ENCODE measurements at places on chromosomes 2 and 18. TPM values are rescaled to one million over a fixed set of nuclear protein-coding genes. Genes with fewer than 3 reads are reported as not detected.

DNA sequence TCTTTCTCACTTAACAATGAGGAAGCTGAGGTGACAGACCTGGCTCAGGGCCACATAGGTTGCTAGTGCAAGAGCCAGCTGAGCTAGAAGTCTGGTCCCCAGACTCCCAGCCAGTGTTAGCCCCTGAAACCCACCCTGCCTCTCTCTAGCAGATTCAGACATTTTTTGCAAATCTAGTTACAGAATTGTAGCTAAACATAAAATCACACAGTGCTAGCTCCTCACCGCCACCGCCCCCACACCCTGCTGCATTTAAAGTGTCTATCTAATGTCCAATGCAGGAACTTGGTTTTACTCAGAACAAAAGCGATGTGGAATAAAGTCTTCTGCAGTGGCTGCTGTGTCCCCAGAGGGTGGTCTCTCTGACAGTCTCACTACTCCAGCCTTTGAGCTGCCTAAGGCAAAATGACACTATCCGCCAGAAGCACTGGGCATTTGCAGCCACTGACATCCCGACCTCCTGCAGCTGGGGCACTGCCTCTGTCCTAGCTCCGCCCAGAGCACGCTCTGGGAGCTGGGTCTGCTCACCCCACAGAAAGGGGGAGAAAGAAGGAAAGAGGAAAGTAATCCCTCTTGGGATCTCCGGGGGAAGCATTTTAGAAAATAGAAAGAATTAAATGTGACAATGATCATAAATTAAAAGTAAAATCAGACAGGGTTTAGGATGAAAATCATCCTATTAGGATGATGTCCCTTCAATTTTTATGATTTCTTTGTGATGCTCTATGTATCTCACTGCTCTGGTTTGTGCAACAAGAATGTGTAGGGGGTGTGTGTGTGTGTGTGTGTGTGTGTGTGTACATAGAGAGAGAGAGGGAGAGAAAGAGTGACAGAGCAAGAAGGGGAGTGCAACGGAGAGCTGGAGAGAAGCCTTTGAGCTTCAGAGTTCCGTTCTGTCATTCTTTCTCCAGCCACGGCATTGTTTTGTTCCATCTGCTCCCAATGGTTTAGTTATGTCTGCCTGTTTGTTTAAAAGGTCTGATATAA lies 50.5 kb upstream of the ST8SIA3 start:
- DNase-seq, result no peak

DNA sequence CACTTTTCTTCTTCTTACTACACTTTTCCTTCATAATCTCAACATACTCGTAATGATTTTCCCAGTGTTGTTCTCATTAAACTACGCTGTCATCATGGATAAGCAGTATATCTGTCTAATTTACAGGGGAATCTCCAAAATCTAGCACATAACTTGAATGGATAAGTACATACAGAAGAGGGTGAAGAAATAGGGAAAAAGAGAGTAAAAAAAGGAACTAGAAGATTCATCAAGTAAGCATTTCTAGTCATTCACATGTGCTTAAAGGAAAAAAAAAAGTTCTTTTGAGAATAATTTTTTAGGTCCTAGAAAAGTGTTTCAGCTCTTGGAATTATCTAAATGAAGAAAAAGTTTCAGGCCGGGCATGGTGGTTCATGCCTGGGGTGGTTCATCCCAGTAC lies 51.6 kb downstream of the SRBD1 start:
- DNase-seq, result no peak

DNA sequence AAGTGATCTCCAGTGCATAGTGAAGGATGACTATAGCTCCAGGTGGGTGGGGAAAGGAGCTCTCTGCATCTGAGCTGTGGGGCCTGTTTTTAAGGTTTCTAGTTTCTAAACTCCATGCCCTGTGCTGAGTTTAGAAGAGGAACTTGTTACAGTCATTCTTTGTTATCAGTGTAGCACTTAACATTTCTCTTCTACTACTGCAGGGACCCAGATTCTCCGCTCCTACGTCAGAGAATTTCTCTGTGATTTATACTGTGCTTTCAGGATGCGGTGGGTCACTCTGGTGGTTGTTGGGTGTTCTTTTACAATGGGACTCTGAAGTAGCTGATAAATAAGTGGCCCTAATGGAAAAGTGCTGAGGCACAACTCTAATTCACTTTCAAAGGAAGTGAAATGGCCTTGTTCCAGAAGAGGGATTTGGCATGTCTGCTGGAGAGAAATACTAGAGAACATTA lies 122.0 kb downstream of the WDSUB1 start:
- no peak for DNase-seq

- DNase-seq, result peak; percentile 65
Measured at GRCh38 chr2:128496700-128497099, 178.0 kb upstream of the HS6ST1 start.

GRCh38 chr2:168920504-168921157 lies 19.5 kb downstream of the G6PC2 start:
- DNase-seq, result no peak

- DNase-seq, result no peak
Measured at GRCh38 chr2:64548761-64549160, 24.6 kb downstream of the AFTPH start.

DNA sequence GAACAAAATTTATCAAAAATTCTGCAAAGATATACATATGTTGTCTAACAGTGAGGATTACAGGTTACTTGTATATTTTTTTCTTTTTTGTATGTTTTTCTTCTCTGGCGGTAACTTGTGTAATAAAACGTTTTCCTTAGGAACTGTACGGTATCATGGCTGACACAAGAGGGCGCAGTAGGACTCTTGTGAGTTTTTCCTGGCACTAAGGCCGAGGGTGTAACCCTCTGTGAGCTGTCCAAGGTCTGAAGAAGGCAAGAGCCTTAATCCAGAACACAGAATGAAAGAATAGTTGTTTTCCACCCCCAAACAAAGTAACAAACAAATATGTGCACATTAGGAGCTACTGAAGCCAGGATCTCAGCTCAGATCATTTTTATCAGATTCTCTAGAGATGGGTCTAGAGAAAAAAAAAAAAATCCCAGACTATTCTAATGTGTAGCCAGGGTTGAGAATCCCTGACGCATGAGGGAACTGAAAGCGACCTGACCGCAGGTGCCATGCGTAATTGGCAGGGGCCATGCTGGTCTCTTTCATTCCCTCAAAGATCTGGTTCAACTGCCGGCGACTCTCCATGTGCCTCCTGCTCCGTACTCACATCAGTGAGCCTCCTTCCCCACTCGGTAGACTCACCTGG lies 27.0 kb downstream of the TMEM200C start:
- no peak for DNase-seq

- DNase-seq, result no peak
Measured at GRCh38 chr18:11688972-11689668, at the start of gene GNAL. Gene GNAL, plus strand, starts transcription at chr18:11689264. Its CDS starts 300 bp downstream, at chr18:11689564.

The ITGAV gene
- total RNA-seq, result 137 TPM

The OSR1 gene
- 41.6 TPM for total RNA-seq

The TSPYL6 gene
- not detected for total RNA-seq

The SAG gene
- not detected for total RNA-seq

The ACVR1C gene
- total RNA-seq, result 44.9 TPM

The DNER gene
- total RNA-seq, result 1.3 TPM
